ENCODE measurements at places on chromosomes 3 and 15.

DNA sequence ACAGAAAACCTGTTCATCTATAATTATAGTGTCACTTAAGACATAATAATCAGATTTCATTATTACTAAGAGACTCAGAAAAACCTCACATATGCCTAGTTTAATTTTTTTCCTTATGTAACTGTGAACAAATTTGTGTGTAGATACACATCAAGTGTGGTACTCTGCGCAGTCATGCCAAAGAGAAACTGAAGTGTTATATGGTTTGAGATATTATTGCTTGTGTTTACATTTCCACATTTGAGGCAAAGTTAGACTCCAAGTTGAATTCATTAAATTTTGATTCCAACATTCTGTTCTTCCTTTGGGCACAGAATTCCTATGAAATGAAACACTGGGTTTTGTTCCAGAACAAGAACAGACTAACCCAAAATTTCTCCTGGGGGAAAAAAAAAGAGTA lies 2.2 kb downstream of the MBNL1 start:
- no peak for DNase-seq

DNA sequence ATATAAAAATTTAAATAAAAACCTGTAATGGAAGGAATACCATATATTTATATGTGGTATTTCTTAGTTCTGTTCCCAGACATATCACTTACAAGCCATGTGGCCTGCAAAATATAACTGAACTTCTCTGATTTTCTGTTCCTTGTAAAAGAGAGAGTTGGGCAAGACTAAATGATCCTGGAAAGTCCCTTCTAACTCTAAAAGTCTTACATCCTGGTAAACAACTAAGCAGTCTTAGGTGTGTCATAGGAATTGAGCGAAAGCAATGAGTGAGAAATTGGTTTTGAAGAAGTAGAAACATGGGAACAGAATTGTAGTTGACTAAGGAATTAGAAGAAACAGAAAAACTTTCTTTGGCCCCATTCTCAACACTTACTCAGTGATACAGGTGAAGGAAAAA lies 25.3 kb upstream of the IL20RB start:
- DNase-seq = no peak

- DNase-seq = no peak
Measured at GRCh38 chr3:32493437-32494414, 8.9 kb downstream of the CMTM6 start.

DNA sequence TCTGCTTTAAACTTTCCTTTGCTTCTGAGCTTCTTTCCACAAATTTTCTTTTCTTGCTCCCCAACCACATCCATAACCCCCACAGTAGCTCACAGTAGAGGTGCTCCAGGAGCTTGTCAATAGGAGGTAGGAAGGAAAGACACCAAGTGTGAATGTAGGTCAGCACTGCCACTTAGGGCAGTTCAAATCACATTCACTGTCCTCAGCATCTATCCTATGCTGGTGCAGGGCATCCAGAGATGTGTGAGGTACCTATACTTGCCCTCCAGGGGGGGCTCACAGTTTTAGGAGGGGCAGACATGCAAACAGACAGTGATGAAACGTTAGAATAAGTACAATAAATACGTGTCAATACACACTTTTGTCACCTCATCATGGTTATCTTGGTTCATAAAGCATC lies 1.5 kb upstream of the SPSB4 start:
- DNase-seq = no peak

DNA sequence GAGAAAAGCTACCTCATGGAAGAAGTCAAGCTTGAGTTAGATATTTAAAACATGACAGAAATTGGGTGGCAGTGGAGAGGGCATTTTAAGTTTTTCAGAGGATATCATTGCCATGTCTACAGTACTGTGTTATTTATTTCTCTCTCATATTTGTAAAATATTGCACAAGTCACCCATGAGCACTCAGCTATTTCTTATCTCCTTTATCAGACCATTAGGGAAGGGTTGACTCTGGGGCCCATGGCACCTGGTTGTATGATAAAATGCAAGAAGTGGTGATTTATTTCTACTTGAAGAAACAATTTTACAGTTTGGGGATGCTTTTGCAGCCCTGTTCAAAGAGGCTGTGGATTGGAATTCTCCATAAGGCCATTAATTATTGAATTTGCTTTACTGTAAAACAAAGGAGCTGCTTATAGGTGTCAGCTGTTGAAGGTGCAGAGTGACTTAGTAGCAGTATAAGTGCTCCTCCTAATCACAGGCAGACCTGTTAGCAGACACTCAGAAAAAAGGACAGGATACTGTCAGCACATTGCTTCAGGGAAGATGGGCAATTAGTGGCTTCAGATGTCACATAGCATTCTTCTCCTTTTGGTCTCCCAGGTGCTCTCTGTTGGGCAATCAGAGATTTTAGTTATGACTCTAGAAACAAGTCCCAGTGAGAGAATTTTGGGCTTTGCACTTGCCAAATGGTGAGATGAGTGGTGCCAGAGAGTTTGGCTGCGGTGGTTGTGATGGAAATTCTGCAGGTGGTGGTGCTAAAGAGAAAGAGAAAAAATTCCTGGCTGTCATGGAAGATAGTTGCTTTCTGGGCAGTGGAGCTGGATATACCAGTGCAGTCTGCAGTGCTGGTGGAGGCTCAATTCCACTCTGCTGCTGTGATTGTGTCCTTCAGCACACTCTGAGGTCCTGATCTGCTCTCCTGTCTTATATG lies 129.7 kb upstream of the ROPN1 start:
- DNase-seq = no peak

- DNase-seq = no peak
Measured at GRCh38 chr3:120528163-120528562, 68.0 kb upstream of the NDUFB4 start.

GRCh38 chr15:67119238-67119846 lies 53.9 kb downstream of the SMAD3 start:
- no peak for DNase-seq

GRCh38 chr3:129593595-129594339 lies 12.7 kb downstream of the PLXND1 start:
- DNase-seq = peak; percentile 63

DNA sequence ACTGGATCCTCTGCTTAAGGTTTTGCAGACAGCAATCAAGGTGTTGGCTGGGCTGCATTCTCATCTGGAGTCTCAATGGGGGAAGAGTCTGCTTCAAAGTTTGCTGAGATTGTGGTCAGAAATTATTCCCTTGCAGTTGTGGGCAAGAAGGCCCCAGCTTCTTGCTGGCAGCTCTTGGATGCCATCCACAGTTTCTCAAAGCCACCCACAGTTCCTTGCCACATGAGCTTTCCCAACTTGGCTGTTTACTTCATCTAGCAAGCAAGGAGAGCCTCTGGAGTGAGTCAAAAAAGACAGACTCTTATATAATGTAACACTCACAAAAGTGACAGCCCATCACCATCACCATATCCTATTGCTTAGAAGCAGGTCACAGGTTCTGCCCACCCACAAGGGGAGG lies 62.1 kb upstream of the ABHD2 start:
- no peak for DNase-seq

GRCh38 chr3:156605686-156606605 lies 51.0 kb upstream of the SSR3 start:
- no peak for DNase-seq

DNA sequence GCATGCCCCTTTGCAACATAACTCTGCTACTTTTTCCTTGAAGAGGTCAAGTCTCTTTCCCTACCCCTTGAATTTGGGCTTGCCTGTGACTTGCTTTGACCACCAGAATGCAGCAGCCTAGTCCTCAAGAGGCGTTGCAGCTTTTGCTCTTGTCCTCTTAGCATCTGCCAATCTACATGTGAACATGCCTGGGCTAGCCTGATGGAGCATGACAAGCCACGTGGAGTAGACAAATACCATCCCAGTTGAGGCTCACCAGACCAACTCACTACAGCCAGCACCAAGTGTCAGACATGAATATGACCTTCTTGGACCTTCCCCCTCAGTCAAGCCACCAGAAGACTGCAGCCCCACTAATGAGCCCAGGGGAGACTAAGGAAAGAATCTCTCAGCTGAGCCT lies 32.9 kb downstream of the AMOTL2 start:
- DNase-seq = no peak

- DNase-seq = no peak
Measured at GRCh38 chr3:61687663-61688306, 126.4 kb downstream of the PTPRG start.

- DNase-seq = no peak
Measured at GRCh38 chr15:68385240-68385561, 46.8 kb downstream of the ITGA11 start.

DNA sequence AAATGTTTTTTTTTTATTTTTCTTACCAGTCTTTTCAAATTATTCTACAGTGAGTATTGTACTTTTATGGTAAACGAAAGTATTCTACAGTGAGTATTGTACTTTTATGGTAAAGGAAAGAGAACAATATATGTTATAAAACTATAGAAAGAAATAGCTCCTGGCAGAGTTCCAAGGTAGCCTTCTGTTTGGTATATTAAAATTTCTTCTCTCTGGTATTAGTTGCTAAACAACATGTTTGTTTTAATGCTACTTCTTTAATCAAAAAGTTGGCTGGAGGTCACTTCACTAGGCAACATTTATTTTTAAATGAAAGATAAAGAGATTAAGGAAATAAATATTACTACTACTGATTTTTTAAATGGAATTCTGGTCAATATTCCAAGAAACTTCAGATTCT lies 108.6 kb upstream of the ARL6 start:
- DNase-seq = no peak

- peak; percentile 66 for DNase-seq
Measured at GRCh38 chr15:90320062-90320884, 31.8 kb upstream of the ZNF774 start.

GRCh38 chr15:94042180-94042928 lies 189.0 kb upstream of the MCTP2 start:
- no peak for DNase-seq

GRCh38 chr3:52144034-52144795 lies 10.0 kb downstream of the POC1A start:
- peak; percentile 88 for DNase-seq

DNA sequence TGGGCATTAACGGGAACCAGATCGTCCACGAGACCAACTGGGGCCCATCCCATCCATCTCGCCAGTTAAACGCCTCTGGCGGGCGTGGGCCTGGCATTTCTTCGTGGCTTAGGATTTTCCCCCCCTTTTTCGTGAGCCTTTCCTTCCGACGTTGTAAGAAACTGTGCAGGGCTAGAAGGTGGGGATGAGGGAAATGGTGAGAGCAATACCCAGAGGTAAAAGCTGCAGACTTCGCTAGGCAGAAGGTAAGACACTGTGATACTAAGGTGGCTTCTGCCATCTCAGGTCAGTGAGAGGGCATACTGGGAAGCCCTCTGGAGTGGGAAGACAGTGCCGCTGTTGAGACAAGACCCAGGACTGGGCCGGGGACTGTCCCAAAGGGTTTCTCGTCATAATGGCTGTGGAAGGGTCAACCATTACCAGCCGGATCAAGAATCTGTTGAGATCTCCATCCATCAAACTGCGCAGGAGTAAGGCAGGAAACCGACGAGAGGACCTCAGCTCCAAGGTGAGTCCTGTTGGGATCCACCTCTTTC lies 666 bp downstream of the MAPKBP1 start:
- no peak for DNase-seq

DNA sequence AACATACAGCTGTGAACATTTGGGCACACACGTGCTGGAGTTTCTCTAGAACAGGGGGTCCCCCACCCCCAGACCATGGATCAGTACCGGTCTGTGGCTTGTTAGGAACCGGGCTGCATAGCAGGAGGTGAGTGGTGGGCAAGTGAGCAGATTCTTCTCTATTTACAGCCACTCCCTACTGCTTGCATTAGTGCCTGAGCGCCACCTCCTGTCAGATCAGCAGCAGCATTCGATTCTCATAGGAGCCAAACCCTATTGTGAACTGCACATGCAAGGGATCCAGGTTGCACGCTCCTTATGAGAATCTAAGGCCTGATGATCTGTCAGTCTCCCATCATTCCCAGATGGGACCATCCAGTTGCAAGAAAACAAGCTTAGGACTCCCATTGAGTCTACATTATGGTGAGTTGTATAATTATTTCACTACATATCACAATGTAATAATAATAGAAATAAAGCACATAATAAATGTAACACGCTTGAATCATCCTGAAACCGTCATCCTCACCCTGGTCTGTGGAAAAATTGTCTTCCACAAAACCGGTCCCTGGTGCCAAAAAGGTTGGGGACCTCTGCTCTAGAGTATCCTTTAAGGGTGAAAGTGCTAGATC lies 25.8 kb downstream of the CHRM5 start:
- no peak for DNase-seq

DNA sequence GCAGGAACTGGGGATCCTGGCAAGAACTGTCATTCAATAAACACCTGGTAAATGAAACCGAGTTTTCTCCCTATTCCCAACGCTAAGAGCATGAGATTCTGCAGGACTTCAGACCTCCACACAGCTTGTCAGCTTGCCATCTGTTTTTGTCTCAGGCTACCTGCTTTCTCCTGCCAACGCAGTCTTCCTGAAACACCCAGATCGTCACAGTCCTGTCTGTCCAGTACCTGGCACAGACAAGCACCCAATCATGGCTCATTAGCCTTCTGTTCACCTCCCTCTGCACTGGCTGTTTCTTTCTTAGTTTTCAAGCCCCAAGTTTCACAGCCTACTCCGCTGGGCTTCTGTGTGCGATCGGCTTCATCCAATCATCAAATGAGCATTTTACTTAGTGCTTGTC lies 5.0 kb downstream of the SLC12A8 start:
- DNase-seq = no peak

- DNase-seq = no peak
Measured at GRCh38 chr3:19272296-19272695, 124.0 kb downstream of the KCNH8 start.

DNA sequence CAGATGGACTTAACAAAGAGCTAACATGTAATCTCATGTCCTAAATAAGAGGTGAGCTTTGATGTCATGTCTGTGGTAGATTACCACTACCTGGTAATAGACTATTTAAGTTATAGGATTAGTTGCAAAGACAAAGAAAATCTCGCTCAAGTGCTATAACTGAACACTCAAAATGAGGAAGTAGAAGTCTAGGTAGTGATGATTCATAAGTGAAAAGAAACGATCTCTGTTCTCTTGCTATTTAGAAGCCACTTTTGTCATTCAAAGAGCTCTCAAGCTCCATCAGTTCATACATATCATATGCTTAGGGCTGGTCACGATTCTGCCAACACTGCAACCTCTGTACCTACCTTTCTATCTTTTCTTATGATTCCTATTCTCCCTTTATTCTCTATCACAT lies 110.9 kb downstream of the EDEM1 start:
- DNase-seq = no peak

GRCh38 chr3:25044762-25045710 lies 383.0 kb upstream of the RARB start:
- DNase-seq = no peak

- DNase-seq = no peak
Measured at GRCh38 chr15:89662893-89663626, 7.8 kb upstream of the KIF7 start.

DNA sequence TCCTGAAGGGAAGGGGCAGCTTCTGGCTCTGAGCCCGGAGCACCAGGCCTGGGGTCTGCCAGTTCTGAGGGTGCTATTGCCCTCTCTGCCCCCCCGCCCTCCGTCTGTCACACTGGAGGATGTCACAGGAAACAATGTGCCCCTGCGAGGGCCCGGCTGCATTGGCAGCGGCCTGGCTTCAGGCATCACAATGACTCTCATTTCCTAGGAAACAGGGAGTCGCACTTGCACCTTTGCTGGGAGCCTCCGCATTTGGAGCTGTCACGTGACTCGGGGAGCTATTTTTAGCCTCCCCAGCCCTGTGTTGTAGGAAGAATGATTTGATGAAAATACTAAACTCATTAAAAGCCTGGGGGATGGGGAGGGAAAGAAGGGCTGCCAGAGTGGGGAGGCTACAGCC lies 518.9 kb downstream of the SHQ1 start:
- DNase-seq = no peak

- DNase-seq = no peak
Measured at GRCh38 chr15:47988564-47988963, 132.2 kb upstream of the SLC24A5 start.

- no peak for DNase-seq
Measured at GRCh38 chr3:18880691-18881090, 267.6 kb upstream of the KCNH8 start.

Measured in activated naive CD4-positive, alpha-beta T cell treated with Interleukin-2 at 50 U/mL for 16 hours (primary cell).